ENCODE measurements at places on chromosomes 12 and 14. TPM values are rescaled to one million over a fixed set of nuclear protein-coding genes. Genes with fewer than 3 reads are reported as not detected.

CD27 gene
- 133 TPM for total RNA-seq

TSPAN19 gene
- total RNA-seq, result not detected

LTBR gene
- 0.82 TPM for total RNA-seq

GDF3 gene
- not detected for total RNA-seq

IFI27L1 gene
- 19.3 TPM for total RNA-seq

PLA2G1B gene
- not detected for total RNA-seq

ANKRD9 gene
- 15.2 TPM for total RNA-seq

SMIM41 gene
- not detected for total RNA-seq

ACOT4 gene
- total RNA-seq, result 4.5 TPM
